ENCODE measurements at places on chromosomes 5 and 9. TPM values are rescaled to one million over a fixed set of nuclear protein-coding genes. Genes with fewer than 3 reads are reported as not detected.

The DDX4 gene
- not detected for total RNA-seq

The MYMK gene
- not detected for total RNA-seq

The PCDHAC1 gene
- 0.68 TPM for total RNA-seq

The LRRTM2 gene
- total RNA-seq, result 0.92 TPM

The DNAJC25 gene
- 9.9 TPM for total RNA-seq

The TLX3 gene
- not detected for total RNA-seq

The EIF4EBP3 gene
- total RNA-seq, result 19.9 TPM

The GRM6 gene
- not detected for total RNA-seq

The ITK gene
- 0.50 TPM for total RNA-seq

The CLIC3 gene
- total RNA-seq, result 0.57 TPM

The TLR4 gene
- total RNA-seq, result 11.2 TPM

The PLEKHG4B gene
- 2.6 TPM for total RNA-seq

The ENC1 gene
- 44.8 TPM for total RNA-seq

The OR13C5 gene
- not detected for total RNA-seq

The STOM gene
- total RNA-seq, result 79.3 TPM

The CCDC107 gene
- total RNA-seq, result 17.9 TPM

The CDKN2B-AS1 gene
- total RNA-seq, result 2.1 TPM

The C9orf50 gene
- 0.30 TPM for total RNA-seq

The LEAP2 gene
- 1.0 TPM for total RNA-seq

The TMEM174 gene
- not detected for total RNA-seq

The PKD2L2 gene
- total RNA-seq, result not detected

The OTP gene
- total RNA-seq, result not detected

The IL11RA gene
- total RNA-seq, result 28.9 TPM

The ERCC8 gene
- total RNA-seq, result 12.4 TPM

The PTCH1 gene
- 9.3 TPM for total RNA-seq

The AQP3 gene
- 9.9 TPM for total RNA-seq

The GFI1B gene
- not detected for total RNA-seq

The MIGA2 gene
- total RNA-seq, result 31.7 TPM

The CNTLN gene
- total RNA-seq, result 24.8 TPM

The LHX6 gene
- total RNA-seq, result 2.1 TPM

The RLN1 gene
- not detected for total RNA-seq

The ZDHHC11B gene
- 4.2 TPM for total RNA-seq

The FAT2 gene
- total RNA-seq, result 0.72 TPM
